Panc1 (cell line): ENCODE measurements at places on chromosomes 16 and 17.

GRCh38 chr17:1779571-1780131, 17.8 kb downstream of the SERPINF1 start:
- no peak overlapping the region for H3K4me3 ChIP-seq
- H3K27ac ChIP-seq = no peak overlapping the region
- H3K36me3 ChIP-seq = no peaks in the 10 kb centered on the region; the same call in 1 of the 2 replicates
- H3K4me1 ChIP-seq = peaks cover 3% of the 10 kb centered on the region
- no peaks in the 10 kb centered on the region for H3K27me3 ChIP-seq

- H3K27ac ChIP-seq = no peak overlapping the region
- no peak overlapping the region for H3K4me3 ChIP-seq
- H3K27me3 ChIP-seq = no peaks in the 10 kb centered on the region; the same call in 1 of the 2 replicates
- H3K36me3 ChIP-seq = no peaks in the 10 kb centered on the region
These were observed 207.0 kb upstream of the IRX3 start for GRCh38 chr16:54493594-54493993.

DNA sequence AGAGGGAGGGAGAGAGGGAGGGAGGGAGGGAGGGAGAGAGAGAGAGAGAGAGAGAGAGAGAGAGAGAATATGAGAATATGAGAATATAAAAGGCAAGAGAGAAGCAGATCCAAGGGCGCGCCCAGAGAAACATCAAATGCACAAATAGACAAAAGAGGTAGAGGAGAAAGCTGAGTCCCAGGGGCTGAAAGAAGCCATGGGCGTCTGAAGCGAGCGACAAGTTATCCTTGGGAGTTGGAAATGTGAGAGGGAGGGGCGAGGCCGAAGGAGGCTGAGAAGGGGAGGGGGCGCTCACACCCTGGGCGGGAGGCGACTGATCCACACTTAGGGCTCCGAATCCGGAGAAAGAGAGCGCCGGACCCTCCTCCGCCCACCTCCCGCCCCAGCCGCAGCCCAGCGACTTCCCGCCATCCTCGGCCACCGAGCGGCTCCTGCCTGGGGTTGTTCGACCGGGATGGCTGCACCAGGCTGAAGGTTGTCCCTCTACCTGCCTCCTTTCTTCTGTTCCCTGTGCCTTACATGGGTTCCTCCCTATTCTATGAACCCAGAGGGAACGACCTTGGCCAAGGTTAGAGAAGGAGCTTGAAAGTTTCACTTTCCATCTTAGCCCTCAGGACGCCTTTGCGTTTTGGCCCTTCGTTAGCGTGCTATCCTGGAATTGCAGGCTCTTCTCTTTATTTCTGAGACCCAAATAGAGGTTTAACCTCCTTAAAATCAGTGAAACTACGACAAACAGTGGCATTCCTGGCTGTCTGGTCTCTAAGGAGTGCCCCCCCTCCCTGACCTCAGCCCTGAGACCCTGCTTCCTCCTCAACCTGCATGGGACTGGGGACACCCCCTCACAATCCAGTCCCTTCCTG, 21.2 kb upstream of the HOXB9 start:
- H3K27ac ChIP-seq = peak overlapping the region; percentile 99
- no peak for DNase-seq
- H3K27me3 ChIP-seq = no peaks in the 10 kb centered on the region
- H3K4me3 ChIP-seq = peak overlapping the region; percentile 74
- peaks cover 9% of the 10 kb centered on the region; the same call in 1 of the 2 replicates for H3K36me3 ChIP-seq

DNA sequence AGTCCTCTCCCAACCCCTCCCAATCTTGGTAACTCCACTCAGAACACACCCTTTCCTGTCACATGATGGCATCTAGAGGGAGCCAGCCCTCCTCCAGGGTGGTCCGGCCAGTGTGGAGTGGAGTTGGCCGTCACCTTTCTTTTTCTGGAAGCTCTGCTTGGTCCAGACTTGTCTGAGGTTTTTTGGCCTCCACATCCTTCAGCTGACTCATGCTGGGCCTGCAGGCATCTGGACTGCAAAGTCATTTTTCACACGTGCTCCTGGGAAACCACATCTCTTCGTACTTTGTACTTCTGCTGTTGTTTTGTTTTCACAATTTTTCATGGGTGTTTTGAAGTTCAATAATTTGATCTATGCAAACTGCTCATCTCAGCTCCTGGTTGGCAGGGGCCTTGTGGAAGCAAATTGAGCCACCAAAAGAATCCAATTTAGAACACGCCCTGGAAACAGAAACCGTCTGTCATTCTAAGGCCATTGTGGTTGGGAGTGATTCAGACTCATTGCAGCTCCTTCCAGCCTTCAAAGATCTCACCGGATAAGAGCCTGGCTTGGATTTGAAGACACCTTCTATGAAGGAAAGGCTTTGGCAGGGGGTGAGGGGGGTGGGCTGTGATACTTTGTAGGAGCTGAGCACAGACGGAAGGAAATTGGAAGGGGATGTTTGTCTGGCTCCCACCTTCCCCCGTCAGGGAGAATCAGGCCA, 42.4 kb upstream of the NF1 start:
- no peak for DNase-seq
- no peaks in the 10 kb centered on the region for H3K4me1 ChIP-seq
- H3K4me3 ChIP-seq = no peak overlapping the region
- H3K27ac ChIP-seq = no peak overlapping the region
- H3K36me3 ChIP-seq = no peaks in the 10 kb centered on the region
- no peaks in the 10 kb centered on the region for H3K27me3 ChIP-seq
